ENCODE measurements at places on chromosomes 12 and 14.

- no peak for DNase-seq
These were observed 167.6 kb downstream of the SLC41A2 start for GRCh38 chr12:104790296-104791125.

- peak; percentile 11 for DNase-seq
These were observed 81.8 kb downstream of the EMP1 start for GRCh38 chr12:13278249-13278787.

- no peak for DNase-seq
These were observed 174.6 kb downstream of the CACNA1C start for GRCh38 chr12:2227360-2227759.

DNA sequence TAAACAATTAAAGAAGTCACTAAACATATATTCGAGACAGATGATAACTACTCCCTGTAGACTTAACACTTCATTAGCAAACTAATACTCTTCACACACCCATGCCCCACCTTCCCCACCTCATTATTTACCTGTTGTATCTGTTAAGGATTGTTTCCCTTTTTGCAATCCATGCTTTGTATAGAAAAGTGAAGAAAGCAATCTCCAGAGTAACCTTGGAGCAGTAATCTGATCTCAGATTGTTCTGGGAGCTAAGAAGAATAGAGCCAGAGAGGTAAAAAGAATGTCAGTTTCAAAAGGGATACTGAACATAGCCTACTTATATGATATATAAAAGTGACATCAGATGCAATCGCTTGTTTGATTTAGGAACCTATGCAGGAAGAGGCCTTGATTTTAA, 37.4 kb downstream of the PLEKHA5 start:
- no peak for DNase-seq

- DNase-seq, result no peak
These were observed 27.1 kb upstream of the RNU6-8 start for GRCh38 chr14:32230181-32230580.

GRCh38 chr12:27480016-27480415, 33.5 kb downstream of the SMCO2 start:
- DNase-seq, result no peak

DNA sequence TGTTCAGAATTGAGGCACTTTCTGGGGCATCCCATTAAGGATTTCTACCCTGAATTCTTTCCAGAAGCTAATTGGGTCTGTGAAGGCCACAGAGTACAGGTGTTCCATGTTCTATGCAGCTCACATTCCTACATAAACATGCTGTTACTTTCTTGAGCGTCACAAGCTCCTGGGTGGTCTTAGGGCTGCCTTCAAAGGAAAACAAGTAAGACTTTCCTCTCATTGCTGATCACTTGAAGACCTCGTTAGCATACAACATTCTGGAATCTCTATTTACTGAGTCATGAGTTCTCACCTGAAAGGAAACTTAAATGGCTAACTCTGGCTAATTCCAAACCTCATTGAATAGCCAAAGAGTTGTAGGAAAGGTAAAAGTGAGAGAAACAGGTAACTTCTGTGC, 63.0 kb upstream of the HMGA2 start:
- no peak for DNase-seq

GRCh38 chr12:34404377-34405285, 382.3 kb downstream of the ALG10 start:
- no peak for DNase-seq

GRCh38 chr12:49288412-49288853, 6.5 kb upstream of the PRPH start:
- peak; percentile 16 for DNase-seq

- DNase-seq, result no peak
These were observed 168.1 kb upstream of the DAAM1 start for GRCh38 chr14:59020382-59020781.

DNA sequence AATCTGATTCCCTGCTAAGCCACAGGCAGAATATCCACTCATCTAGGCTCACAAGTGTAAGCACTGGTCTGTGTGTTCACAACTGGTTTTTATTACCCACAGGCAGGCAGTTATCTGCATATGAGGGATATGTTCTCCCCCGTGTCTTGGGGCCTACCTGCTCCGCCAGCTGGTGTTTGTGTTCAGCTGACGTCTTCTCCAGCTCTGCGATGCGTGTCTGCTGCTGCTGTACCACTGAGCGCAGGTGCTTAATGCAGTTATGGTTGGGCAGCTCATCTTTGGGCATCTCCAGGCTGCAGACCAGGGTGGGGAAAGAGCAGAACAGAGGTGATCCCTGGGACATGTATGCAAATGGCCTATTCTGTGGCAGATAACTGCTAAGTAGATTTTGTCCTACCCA, 13.7 kb downstream of the RNF41 start:
- DNase-seq, result no peak

DNA sequence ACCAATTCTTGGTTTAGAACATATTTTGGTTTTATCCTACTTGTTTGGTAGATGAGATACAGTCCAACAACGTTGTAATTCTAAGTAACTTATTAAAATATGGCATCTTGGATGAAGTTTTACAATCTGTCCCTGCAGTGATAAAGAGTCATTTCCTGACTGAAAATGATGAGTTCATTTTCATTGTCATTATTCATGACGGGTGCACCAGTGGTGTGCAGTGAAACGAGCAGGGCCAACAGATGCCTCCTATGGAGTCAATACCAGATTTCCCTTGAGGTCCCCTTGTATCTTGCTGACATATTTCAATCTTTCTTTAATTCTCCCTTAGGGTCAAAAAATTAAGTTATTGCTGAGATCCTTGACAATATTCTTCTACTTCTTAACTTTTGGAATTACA, 438.5 kb downstream of the LRIG3 start:
- DNase-seq, result no peak

- no peak for DNase-seq
These were observed 12.6 kb upstream of the DDX47 start for GRCh38 chr12:12800406-12801180.

DNA sequence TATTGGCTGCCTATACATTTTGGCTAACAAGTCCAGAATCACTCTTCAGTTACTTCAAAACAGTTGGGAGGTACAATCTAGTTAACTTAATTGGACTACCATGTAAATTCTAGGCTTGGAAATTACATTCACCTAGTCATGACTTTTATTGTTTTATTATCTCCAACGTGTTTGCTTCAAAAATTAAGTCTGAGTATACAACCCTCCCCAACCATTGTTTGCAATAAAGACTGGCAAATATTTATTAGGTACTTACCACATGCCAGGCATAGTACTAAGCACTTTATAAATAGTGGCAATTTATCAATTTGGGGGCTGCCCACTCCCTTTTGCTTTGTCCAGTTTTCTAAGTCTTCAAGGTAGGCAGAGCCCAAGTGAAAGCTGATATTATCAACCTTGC, 30.3 kb downstream of the TXNDC16 start:
- no peak for DNase-seq

GRCh38 chr14:95250140-95250769, 69.5 kb downstream of the CLMN start:
- DNase-seq, result no peak

DNA sequence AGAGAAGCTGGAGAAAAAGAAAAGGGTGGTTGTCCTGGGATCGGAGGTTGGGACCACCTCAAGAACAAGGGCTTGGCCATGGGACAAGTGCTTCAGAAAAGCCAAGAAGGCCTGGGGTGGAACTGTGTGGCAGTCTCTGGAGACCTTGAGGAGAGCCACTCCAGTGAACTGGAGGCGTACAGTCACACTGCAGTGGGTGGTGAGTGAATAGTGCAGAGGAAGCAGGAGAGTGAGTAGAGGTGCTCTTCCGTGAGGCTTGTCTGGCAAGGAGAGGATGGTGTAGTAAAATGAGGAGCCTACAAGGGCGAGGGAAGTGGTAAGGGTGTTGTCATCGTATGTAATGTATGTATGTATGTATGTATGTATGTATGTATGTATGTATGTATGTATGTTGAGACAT, 20.9 kb downstream of the RASSF3 start:
- no peak for DNase-seq

DNA sequence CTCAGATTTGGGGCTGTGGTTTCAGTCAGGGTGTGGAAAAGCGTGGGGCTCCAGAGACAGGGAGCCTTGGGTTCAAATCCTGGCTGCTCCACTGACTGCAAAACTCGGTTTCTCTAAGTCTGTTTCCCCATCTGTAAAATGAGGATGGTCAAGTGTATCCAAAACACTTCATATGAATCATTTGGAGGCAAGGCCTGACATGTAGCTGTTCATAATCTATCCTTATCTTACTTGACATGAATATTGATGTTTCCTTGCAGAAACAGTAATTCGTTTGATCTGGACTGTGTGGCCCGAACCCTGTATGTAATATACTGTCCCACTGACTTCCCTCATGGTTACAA, 1.5 kb upstream of the CCDC63 start:
- no peak for DNase-seq

- DNase-seq, result no peak
These were observed 2.7 kb downstream of the RSRC2 start for GRCh38 chr12:122523846-122524718.

GRCh38 chr12:105078712-105079570, 5.3 kb downstream of the ALDH1L2 start:
- no peak for DNase-seq

- DNase-seq, result no peak
These were observed 9.8 kb downstream of the FRMD6 start for GRCh38 chr14:51661504-51661903.

GRCh38 chr12:4303750-4304149, 17.3 kb upstream of the TIGAR start:
- DNase-seq, result no peak

GRCh38 chr14:66237741-66238140, 248.4 kb upstream of the CCDC196 start:
- no peak for DNase-seq

DNA sequence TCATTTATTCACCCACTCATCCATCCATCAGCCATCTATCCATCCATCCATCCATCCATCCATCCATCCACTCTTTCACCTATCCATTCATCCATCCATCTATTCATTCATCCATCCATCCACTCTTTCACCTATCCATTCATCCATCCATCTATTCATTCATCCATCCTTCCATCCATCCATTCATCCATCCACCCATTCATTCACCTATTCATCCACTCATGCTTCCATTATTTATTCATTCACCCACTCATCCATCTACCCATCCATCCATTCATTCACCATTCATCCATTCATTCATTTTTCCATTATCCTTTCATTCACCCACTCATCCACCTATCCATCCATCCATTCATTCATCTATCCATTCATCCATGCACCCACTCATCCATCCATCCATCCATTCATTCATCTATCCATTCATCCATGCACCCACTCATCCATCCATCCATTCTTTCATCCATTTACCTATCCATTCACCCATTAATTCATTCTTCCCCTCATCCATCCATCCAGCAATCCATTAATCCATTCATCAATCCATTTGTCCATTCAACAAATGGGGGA, 360.9 kb downstream of the ADGRD1 start:
- DNase-seq, result no peak

- DNase-seq, result no peak
These were observed 18.7 kb downstream of the VASH1 start for GRCh38 chr14:76780058-76780345.

GRCh38 chr12:49942512-49942893, 8.0 kb upstream of the AQP2 start:
- no peak for DNase-seq

Measured in NCI-H1048 (cell line).